ENCODE measurements at places on chromosomes 12 and 14.

- DNase-seq: no peak
These were observed 19.3 kb downstream of the SLC6A13 start for GRCh38 chr12:243381-243780.

DNA sequence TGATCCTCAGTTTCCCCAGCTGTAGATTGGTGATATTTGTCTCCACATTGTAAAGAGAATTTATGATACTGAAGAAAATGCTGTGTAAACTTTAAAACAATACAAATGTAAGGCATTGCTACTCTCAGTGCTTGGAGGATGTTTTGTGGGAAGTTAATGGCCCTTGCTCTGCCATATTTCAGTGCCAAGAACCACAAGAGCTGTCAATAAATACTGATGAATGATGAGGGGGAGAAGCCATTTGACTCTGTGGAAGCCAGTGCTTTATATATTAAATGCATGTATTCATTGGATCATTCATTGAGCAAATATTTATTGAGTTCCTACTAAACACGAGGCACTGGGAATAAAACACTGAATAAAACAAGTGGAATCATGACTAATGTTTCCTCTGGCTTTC, 30.8 kb downstream of the CACNA1C start:
- no peak for DNase-seq

- no peak for DNase-seq
These were observed 268.2 kb downstream of the SOX5 start for GRCh38 chr12:23681237-23681636.

GRCh38 chr12:124675881-124676713, 108.7 kb upstream of the NCOR2 start:
- DNase-seq: no peak

DNA sequence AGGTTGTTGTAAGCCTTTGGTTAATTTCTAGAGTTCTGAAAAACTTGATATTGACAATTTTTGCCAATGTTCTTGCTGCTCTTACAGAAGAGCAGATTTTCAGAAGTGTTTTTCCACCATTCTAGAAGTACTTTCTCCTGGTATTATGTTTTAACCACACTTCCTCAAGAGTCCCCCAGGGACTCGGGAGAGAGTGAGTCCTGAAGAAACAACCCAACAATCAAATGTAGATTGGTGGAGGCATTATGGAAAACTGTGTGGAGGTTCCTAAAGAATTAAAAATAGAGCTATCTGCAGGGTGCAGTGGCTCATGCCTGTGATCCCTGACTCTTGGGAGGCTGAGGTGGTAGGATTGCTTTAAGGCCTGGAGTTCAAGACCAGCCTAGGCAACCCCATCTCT, 26.7 kb downstream of the OR10P1 start:
- no peak for DNase-seq

- DNase-seq: no peak
These were observed 56.9 kb upstream of the DCN start for GRCh38 chr12:91239481-91239880.

DNA sequence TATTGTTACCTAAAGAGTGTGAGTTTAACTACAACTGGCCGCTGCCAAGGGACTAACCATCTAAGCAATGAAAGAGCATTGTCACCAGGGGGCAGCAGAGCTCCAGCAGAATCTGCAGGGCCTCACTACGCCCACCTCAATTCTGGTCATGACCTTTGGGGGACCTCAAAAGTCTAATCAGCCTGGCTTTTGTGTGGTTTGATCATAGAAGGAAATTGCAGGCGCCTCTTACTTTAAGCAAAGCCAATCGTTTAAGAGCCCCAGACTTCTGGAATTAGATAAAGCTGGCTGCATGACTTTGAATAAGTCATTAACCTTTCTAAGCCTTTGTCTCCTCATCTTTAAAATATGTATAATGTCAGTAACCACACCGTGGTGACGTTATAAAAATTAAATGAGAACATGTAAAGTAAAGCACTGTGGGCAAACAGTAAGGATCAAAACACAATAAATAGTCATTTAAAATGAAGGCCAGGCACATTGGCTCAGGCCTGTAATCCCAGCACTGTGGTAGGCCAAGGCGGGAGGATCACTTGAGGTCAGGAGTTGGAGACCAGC, 58.6 kb downstream of the TBX3 start:
- peak; percentile 10 for DNase-seq

All from CD4-positive, alpha-beta T cell treated with Interleukin-12 subunit alpha and Interleukin-12 subunit beta, for 1 hour (primary cell).